EH (cell line): ENCODE measurements at places on chromosomes 5 and 9.
A peak's percentile ranks its signal among the peaks of the same experiment; 100 is the strongest.

GRCh38 chr9:6545017-6545691, 100.4 kb downstream of the GLDC start:
- DNase-seq = no peak

- DNase-seq = peak; percentile 90
Measured at GRCh38 chr5:54738118-54738972, 220.8 kb downstream of the SNX18 start.

DNA sequence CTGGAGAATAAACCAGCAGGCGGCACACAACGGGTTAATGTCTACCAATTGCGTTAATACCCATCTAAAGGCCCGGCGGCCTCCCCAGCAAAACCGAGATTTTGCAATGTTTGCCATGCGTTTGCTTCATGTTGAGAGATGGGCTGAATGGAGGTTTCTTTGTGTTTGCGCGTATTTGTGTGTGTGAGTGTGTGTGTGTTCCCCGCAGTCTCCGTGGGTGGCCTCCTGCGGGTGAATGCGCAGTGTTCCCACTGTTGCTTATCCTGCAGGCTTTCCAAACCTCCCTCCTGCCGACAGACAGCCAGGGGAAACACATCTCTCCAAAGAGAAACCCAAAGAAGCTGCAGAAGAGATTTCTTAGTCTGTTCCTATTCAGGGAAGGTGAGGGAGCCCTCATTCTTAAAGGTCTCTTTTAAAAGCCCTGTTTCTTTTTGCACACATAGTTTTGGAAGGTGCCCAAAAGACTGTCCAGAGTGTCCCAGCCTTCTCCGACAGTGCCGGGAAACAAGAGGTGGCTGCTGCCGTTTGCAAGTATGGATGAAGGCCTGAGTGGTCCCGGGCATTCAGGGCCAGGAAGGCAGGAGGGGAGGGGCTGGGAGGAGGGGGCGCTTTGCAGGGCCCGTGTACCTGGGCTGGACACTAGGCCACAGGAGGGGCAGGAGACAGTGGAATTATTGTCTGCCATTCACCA, 103.8 kb upstream of the ERCC6L2 start:
- no peak for DNase-seq

GRCh38 chr5:178547753-178548415, 42.3 kb downstream of the COL23A1 start:
- no peak for DNase-seq

DNA sequence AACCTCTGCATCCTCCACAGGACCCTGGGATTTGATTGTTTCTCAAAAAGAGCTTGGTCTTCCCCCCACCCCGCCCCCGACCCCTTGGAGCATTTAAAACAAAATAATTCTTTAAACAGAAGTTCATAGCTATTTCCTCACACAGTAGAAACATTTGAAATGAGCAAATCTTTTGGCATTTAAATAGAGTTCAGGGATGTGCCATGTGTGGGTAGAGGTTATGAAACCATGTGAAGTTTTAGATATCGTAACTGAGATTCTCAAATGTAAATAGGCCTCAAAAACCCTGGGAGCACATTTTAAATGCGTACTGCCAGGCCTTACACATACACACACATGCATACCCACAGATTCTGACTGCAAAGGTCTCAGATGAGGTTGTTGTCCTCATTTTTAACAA, 66.5 kb downstream of the EPB41L4B start:
- DNase-seq = peak; percentile 77

- DNase-seq = no peak
Measured at GRCh38 chr5:59694411-59694810, 199.1 kb downstream of the PDE4D start.

DNA sequence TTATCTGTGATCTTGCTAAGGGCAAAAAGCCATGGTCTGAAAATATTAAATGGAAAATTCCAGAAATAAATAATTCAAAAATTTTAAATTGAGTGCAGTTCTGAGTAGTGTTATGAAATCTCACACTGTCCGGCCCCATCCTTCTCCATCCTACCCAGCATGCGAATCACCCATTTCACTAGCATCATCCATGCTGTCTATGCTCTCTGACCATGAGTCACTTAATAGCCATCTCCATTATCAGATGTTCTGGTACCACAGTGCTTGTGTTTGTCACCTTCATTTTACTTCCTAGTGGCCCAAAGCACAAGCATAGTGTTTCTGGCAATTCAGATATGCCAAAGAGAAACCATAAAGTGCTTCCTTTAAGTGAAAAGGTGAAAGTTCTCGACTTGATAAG, 63.3 kb upstream of the SMC5 start:
- peak; percentile 82 for DNase-seq

- DNase-seq = no peak
Measured at GRCh38 chr5:117235786-117236185, 661.2 kb upstream of the SEMA6A start.

DNA sequence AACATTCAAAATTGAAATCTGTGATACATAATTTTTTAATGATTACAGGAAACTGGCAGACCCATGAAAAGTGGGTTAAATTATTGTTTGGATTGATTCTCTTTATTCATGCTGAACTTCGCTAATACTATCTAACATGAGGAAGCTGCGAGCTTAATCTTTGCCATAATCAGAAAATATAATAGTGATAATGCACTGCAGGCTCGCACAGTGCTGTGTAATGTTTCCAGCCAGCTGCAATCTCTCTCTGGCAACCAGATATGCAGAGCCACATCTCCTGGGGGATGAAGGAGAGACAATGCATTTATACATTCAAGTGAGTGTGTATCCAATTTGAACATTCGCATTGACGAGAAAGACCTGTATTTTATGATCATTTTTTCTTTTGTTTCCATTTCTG, 669.7 kb upstream of the RGMB start:
- DNase-seq = no peak

- DNase-seq = no peak
Measured at GRCh38 chr9:101480386-101480785, 44.8 kb upstream of the ALDOB start.

GRCh38 chr5:122170620-122171019, 41.3 kb downstream of the ZNF474 start:
- DNase-seq = peak; percentile 62

- DNase-seq = no peak
Measured at GRCh38 chr5:134427540-134428041, 15.9 kb upstream of the CDKN2AIPNL start.

DNA sequence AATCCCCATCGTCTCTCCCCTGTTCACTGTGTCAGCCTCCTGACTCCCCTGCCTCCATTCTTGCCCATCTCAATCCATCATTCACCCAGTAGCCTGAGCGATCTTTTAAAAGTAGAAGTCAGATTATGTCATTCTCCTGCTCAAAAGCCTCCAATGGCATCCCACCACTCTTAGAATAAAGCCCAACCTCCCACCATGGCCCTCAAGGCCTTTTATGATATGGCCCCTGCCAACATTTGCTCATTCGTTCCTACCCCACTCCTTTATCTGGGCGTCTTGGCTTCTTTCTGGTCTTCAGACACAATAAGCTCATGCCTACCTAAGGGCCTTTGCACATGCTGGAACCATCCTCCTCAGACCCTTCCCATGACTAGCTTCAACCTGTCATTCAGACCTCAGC, 35.5 kb upstream of the KCNMB1 start:
- DNase-seq = no peak

GRCh38 chr9:137967280-137967953, 89.8 kb downstream of the CACNA1B start:
- no peak for DNase-seq

- no peak for DNase-seq
Measured at GRCh38 chr9:15357050-15357653, 50.1 kb upstream of the TTC39B start.

- DNase-seq = peak; percentile 15
Measured at GRCh38 chr5:9617739-9618504, 12.2 kb downstream of the TAS2R1 start.
